ENCODE measurements at places on chromosomes 7 and 10. TPM values are rescaled to one million over a fixed set of nuclear protein-coding genes. Genes with fewer than 3 reads are reported as not detected.

- DNase-seq = no peak
These were observed 28.4 kb downstream of the DAGLB start for GRCh38 chr7:6419310-6419773.

Gene ITPRID1
- total RNA-seq = not detected

DNA sequence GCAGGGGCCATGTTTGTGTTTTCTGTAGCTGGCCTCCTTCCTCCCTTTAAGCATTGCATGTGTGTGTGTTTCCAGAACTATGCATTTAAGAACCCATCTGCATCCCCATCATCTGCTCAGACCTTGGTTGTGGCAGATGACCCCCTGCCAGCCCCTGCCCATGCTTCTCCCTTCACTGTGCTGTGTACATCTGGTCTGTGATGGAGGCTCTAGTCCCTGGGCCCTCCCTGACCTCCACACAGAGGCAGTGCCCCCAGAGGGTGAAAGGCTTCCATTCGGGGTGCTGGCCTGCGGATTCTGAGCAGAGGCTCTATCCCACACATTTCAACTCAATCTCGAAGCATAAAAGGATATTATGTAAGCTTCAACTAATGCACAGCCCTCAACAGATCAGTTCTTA is 89.4 kb downstream of the TACC2 start:
- DNase-seq = no peak

Gene C10orf90
- total RNA-seq = not detected

- no peak for DNase-seq
These were observed 153.3 kb downstream of the EGFR start for GRCh38 chr7:55172161-55172560.

DNA sequence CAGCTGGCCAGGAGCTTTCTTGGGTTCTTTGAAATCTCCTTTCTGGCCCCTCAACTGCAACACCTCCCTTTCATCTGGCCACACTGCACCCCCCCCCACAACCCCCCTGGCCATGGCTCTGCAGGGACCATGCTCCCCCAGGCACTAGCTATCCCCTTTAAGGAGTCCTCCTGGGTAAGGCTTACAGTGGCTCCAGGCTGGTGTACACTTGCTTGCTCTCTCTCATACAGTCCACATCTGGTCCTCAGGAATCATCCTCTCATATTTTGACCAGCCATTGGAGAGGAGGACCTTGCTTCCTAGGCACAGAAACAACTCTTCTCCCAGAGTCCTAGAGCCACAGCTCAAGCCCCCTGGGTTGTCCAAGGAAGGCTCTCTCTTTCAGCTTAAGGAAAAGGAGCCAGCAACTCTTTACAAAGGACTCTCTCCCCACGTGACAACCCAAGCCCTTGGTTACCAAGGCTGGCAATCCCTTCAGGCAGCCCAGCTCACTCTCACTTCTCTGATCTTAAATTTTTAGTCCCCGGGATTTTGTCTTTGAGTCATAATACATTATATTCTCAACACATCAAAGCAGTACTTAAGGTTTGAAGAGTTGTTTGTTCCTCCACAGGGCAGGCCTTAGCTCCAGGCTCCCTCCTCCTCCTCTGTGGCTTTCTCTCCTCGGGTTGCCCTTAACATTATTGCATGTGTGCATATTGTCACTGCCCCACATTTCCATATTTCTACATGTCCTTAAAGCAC is 9.9 kb downstream of the GARIN1A start:
- no peak for DNase-seq

DNA sequence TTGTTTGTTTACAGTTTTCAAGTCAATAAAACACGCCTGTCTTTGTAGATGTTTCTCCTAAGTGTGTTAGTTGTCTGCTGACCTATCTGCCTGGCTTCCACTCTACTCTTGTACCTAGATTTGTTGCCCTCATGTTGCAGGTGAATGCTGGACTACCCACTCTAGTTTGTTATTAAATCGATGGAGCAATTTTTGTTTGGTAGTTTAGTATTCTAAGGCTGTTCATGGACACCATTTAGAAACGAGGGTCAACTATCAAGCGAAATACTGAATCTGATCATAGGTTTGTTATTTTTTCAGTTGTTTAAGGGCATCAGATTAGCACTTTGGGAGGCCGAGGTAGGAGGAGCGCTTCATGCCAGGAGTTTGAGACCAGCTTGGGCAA is 29.1 kb upstream of the MKLN1 start:
- DNase-seq = no peak

DNA sequence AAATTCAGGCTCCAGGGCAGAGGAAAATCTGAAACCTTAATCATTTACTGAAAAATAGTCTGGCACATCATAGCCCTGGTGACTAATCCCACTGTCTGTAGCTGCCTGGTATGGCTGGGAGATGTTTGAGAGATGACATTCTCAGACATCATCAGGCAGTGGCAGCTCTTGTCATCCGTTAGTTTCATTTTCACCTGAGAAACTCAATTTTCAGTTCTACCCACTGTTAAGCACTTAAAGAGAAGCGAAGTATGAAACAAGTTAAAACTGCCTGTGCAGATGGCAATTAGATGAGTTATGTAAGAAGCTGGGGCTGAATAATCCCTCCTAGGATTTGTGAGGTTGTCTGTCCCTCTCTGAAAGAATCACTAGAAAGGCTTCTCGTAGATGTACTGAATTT is 150.2 kb downstream of the NSUN6 start:
- no peak for DNase-seq

- no peak for DNase-seq
These were observed 8.6 kb downstream of the GJD4 start for GRCh38 chr10:35613597-35614226.

GRCh38 chr7:106288263-106288662 is 3.5 kb upstream of the NAMPT start:
- DNase-seq = no peak

- DNase-seq = peak; percentile 21
These were observed 21.9 kb downstream of the RRP12 start for GRCh38 chr10:97378933-97379921.

DNA sequence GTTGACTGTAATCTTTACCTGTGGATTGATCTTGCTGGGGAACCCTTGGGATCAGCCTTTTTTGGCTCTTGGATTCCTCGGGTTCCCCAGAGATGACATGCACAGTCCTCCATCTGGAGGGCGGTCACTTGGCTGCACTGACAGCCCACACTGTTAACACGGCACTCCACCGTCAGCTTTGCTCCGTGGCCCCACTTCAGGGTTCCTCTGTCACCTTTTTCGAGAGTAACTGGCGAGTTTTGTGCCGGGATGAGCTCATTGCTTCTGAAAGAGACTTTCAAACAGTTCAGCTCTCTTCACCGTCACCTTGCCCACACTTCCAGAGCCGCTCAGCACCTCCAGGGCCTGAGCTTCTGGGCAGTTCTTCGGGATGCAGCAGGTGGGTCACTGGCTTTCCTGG is 42.4 kb downstream of the PROSER2 start:
- DNase-seq = no peak

Gene UBE2H
- total RNA-seq = 43.6 TPM

Gene IL2RA
- total RNA-seq = 52.7 TPM

Gene BTRC
- total RNA-seq = 21.9 TPM

DNA sequence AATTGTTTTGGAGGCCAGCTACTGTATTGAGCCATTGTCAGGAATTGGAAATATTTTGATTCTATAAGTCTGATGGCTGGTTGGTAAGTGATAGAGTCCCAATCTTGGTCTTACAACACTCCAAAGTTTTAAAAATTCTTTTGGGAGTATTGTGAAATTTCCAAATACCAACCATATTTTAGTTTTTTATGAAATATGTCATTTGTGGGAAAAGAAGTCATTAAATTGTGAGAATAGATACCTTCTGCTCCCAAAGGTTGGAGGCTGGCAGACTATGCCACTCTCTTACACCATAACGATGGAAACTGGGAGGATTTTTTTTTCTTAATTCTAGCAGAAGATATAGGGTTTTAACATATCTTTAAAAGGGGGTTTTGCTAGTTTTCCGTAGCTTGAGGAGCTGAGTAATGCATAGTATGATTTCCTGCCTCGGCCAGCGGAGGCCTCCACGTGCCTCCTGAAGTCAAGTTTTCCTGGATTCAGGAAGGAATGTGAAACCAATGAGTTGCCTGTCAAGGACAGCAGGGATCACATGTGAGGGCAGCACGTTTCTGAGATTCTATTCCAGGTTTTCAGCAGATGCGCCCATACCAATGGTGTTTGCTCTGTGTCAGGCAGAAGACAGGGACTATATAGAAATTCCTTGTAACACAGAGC is 92.2 kb upstream of the LAMB4 start:
- DNase-seq = no peak

Gene UCMA
- total RNA-seq = not detected

- no peak for DNase-seq
These were observed 114.4 kb downstream of the HIBADH start for GRCh38 chr7:27548304-27548703.

Gene ZFYVE27
- 79.0 TPM for total RNA-seq

Gene ENTPD1
- 108 TPM for total RNA-seq

DNA sequence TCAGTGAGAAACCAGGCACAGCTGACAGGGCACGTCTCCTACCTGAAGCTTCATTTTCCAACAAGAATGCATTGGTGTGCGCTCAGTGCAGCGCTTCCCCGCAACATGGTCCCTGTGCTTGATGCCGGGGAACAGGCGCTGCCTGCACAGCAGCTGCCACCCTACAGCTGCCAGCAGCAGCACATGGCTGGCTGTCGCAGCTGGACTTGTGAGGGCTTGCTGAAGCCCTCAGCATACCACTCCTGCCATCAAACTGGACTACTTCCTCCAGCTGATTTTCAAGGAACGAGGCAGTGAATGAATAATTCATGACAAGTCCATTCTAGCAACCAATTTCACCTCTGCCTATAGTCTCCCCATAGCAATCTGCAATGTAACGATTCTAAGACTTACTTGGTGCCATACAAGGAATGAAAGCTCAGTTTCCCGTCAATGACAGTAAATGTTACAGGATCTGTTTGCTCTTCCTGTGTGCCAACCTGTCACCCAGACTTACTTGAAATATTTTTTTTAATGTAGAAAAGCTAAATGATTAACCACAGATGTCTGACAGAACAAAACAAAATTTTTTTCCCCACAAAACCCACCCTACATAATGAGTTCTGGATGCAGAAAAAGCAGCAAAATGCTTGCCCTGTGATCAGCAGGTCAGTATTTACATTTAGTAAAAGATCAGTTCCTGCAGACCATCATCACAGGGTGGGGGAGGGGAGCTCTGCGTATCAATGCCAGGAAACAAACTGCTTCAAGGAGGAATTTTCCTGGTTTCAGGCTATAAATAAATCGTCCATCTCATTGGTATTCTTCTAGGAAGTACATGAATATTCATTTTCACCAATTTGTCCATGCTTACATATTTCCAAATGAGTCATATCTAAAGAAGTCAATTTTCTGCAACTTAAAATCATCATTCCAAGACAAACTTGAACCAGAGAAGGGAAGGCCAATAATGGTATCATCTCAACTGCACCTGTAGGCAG is 140.6 kb downstream of the ALOX5 start:
- no peak for DNase-seq

- no peak for DNase-seq
These were observed 5.6 kb downstream of the LRRC72 start for GRCh38 chr7:16532272-16532671.

DNA sequence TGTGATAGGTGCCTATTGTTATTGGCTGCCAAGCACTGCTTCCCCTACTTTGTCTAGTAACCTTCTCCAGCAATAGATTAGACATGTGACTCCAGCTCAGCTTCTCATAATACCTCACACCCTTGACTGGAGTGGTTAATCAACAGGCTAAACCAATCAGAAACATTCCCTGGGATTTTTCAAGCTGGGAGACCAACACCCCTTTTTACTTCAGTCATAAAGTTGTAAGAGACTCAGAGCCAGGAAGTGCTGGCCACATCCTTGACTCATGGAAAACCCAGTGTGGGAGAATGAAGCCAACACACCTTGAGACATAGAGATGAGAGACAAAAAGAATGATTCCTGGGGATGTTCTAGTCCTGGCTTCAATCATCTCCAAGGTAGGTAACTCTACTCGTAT is 62.6 kb upstream of the HECTD2 start:
- no peak for DNase-seq

Gene ORAI2
- 461 TPM for total RNA-seq

- no peak for DNase-seq
These were observed 12.5 kb upstream of the GNA12 start for GRCh38 chr7:2856388-2857169.

Gene CCDC3
- 0.12 TPM for total RNA-seq

Gene CALY
- total RNA-seq = not detected

Data from B cell (primary cell).